ENCODE measurements at places on chromosomes 16 and 17. TPM values are rescaled to one million over a fixed set of nuclear protein-coding genes. Genes with fewer than 3 reads are reported as not detected.

SLC6A2 gene
- not detected for total RNA-seq

SLC9A5 gene
- 1.3 TPM for total RNA-seq

EXOC3L1 gene
- 2.0 TPM for total RNA-seq

DCUN1D3 gene
- 15.6 TPM for total RNA-seq

SEPTIN1 gene
- 3.4 TPM for total RNA-seq

PHOSPHO1 gene
- total RNA-seq, result 0.31 TPM

KRTAP3-2 gene
- not detected for total RNA-seq

KRT40 gene
- total RNA-seq, result not detected

SLFN13 gene
- total RNA-seq, result 6.3 TPM

TMC6 gene
- 32.0 TPM for total RNA-seq

C16orf90 gene
- not detected for total RNA-seq

RHBDL3 gene
- 23.2 TPM for total RNA-seq

ELMO3 gene
- total RNA-seq, result 1.6 TPM

PPP1R27 gene
- not detected for total RNA-seq

BCL6B gene
- total RNA-seq, result 14.1 TPM

CCL15 gene
- total RNA-seq, result not detected

Measured in left cardiac atrium (tissue), 4 donors.